Putamen (tissue), 1 donor: ENCODE measurements at places on chromosomes 2 and 18.

DNA sequence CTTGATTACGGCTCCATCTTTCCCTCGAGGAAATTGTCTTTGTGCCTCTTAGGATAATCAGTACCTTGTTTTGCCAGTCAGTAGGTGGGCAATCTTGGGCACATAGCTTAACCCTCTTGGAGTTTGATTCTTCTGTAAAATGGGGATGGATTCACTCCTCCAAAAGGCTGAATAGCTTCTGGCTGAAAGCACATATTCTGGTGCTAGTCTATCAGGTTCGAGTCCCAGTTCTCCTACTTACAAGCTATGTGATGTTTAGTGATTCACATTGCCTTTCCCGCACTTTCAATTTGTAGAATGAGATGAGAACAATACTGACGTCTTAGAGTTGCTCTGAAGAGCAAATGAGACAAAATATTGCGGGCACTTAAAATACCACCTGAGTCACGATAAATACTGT, 43.9 kb downstream of the ATIC start:
- DNase-seq, result no peak

GRCh38 chr2:208350610-208351009, 56.0 kb upstream of the PTH2R start:
- DNase-seq, result no peak

GRCh38 chr2:123953846-123954245, 71.2 kb upstream of the CNTNAP5 start:
- no peak for DNase-seq

DNA sequence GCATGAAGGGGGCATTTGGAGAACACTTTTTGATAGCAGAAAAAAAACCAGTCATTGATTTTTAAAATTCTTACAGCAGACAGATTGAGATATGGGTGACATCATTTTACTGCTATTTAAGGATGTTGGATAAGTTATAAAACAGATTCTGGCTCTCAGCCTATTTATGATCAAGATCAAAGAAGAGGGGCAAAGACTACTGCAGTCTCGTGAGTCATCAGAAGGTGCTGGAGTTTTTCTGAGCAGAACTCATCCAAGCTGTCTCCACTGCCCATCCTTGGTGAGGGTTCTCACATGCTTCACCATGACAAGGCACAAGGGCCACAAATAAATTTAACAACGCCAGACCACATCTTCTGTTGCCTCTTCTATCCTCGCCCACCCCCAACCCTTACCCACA, 58.8 kb downstream of the ST6GAL2 start:
- DNase-seq, result no peak

DNA sequence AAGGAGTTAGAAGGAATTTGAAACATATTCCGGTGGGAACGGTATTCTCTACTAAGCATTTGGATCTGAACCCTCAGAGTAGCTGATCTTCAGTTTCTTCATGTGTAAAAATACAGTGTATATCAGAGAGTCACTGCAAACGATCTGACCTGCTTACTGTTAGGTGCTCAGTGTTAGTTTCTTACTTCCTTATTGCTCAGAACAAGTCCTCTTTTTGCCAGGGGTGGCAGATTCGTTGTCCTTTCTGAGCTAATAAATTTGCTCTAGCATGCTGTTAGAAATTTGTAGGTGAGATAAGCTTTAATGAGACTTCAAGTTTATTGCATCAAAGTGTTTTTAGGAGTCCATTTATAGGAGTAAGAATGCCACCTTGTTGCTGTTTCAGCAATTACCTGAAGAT, 15.8 kb downstream of the PLEKHA3 start:
- DNase-seq, result no peak

DNA sequence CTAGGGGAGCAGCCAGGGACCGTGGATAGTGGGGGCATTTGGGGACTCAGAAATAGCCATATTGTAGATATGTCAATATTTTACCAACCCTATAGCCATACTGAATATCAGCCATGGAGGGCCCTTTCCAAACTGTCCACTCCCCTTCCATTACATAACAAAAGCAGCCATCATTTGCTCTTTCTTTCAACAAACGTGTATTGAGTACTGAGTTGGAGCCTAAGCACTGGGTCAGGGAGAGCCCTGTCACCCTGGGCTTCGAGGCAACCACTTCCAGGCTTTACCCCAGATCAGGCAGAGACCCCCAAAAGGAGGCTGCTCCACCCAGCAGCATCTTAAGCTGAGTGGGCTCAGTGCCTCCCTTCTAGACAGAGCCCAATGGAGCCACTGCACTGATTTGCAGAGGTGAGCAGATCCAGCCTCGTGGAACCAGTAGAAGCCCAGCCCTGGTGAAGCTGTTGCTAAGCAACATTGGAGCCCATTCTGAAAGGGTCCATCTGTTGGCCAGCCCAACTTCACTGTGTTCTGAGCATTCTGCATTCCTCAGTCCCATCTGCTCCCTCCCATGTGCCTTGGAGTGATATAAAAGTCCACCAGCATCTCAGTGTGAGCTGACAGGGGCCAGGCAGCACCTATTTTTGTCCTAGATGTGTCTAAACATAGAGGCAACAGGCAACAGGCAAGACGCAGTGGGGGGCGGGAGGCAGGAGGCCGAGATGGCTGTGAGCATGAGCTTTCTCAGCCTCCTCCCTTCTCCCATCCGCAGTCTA, 112.1 kb downstream of the PLB1 start:
- no peak for DNase-seq

DNA sequence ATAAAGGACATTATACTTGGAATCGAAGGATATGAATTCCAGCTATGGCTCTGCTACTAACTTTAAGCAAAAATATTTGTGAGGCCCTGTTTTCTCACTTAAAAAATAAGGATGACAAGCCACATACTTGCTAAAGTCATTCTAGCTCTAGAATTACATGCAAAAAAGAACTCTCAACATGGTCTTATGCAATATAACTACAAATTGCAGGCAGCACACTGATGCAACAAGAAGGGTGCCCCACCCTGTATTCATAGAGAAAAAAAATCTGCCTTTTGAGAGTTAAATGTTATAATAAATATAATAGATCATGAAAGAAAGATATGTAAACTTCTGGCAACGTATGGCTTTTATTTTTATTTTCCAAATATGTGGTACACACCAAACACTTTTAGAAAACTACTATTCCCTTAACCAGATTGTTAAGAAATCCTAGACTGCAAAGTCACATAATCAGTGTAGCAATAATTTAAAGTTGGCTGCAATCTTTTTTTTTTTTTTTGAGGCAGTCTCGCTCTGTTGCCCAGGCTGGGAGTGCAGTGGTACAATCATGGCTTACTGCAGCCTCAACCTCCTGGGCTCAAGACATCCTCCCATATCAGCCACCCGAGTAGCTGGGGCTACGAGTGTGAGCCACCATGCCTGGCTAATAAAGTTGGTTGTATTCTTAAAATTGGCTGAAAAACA, 40.2 kb upstream of the WDSUB1 start:
- no peak for DNase-seq
